ENCODE measurements at places on chromosomes 11 and 22.
A peak's percentile ranks its signal among the peaks of the same experiment; 100 is the strongest.

DNA sequence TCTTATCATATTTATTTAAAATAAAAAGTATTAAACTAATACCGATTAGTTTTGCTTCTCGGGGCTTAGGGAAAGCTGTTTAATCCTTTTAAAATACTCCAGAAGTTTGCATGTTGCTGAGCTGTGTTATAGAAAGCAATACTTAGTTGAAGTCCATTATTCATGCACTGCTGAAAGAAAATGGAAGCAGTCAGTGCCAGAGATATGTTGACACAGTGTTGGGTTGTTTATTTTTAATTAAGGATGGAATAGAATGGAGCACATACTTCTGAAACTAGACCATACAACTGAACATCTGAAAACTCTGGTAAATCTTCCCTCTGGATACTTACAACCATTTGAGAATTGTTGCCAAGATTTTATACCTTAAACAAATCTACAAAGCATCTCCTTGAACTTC lies 282.7 kb upstream of the CCDC179 start:
- DNase-seq: peak; percentile 1

DNA sequence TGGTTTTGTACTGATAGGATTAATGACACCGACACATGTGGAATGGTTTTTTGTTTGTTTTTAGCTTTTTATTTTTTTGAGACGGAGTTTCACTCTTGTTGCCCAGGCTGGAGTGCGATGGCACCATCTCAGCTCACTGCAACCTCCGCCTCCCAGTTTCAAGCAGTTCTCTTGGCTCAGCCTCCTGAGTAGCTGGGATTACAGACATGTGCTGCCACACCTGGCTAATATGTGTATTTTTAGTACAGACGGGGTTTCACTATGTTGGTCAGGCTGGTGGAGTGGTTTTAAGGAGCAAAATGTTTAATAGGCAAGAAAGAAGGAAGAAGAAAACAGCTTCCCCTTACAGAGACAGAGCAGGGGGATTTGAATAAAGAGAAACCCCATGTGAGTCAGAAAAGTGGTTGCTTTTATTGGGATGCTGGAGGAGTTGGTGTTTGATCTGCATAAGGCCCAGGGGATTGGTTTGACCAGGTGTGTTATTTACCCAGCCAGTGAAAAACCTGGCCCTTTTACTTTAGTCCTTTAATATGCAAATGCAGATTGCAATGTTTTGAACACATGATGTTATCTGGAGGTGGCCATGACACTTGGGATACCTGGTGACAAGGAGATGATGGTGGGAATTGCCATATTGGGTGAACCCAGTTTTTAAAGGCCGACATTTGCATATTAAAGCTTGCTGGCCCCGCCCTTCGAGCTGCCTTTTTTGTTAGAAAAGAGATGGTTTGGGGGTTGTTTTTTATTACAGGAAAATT lies 24.3 kb downstream of the SUSD2 start:
- DNase-seq: no peak

DNA sequence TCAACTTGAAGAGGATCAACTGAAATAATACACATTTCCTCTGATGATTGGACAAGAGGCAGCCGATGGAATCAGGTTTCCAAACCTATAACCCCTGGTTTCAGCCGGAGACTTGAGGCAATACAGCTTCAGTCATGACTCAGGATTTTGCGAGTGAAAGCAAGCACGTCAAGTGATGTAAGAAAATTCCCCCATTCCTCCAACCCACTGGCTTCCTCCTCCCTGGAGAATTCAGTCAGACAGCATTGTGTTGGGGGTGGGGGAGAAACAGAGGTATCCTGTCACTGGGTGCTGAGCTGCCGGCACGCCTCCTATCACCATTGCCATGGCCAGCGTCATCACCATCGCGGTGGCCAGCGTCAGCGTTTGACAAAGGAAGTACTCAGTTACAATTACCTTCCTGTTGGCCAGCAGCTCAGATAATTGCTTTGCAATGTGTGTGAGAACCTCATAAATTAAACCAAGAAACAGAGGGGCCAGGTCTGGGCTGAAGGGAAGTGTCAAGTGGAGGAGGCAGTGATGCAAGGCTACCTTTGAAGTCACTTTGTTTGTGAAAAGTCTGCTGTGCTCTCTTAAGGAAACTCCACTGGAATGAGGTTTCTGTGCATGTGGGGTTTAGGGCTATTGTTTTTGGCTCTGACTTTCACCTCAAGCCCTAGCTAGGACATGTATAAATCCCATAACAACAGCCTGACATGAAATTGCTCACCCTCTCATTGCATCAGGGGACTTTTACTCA lies 50.2 kb downstream of the LIF start:
- DNase-seq: peak; percentile 100

- peak; percentile 86 for DNase-seq
Observed at GRCh38 chr11:8719211-8719649, 36.6 kb downstream of the RPL27A start.

DNA sequence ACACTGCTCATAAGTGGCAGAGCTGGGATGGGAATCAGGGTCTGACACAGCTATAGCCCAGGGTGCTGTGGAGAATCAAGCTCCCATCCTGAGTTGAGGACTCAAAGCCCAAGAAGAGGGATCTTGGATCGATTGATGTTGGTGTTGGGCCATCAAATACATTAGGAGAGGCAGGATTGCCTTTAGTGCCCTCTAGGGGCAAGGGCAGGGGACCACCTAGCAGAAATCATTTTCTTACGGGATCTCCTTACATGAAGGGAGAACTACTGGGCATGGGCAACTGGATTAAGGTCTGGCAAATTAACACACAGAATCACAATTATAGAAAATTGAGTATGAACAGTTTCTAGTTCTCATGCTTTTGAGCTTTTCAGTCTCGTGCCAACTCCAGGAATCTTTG lies 24.9 kb upstream of the EMSY start:
- no peak for DNase-seq

GRCh38 chr11:14821031-14821430 lies 71.0 kb downstream of the CYP2R1 start:
- no peak for DNase-seq
